ENCODE measurements at places on chromosomes 11 and 22.
A peak's percentile ranks its signal among the peaks of the same experiment; 100 is the strongest.

GRCh38 chr11:77449060-77449521, 24.8 kb downstream of the PAK1 start:
- DNase-seq: no peak

DNA sequence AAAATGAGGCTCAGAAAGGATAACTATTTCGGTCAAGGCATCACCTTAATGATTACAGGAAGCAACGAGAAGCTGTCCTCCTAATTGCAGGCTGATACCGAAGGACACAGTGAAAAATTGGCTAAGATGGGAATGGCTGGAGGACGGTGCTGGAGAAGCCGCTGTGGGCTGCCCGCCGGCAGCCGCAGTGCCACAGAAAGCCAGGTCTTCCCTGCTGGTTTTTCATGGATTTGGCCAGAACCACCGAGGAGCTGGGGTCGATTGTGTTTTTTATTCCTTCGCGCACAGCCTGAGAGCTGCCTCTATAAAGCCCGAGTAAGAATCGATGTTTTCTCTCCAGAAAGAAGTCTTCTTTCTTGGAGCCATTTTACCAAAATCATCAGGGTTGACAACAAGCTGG, 1484.2 kb downstream of the BRD1 start:
- DNase-seq: no peak

DNA sequence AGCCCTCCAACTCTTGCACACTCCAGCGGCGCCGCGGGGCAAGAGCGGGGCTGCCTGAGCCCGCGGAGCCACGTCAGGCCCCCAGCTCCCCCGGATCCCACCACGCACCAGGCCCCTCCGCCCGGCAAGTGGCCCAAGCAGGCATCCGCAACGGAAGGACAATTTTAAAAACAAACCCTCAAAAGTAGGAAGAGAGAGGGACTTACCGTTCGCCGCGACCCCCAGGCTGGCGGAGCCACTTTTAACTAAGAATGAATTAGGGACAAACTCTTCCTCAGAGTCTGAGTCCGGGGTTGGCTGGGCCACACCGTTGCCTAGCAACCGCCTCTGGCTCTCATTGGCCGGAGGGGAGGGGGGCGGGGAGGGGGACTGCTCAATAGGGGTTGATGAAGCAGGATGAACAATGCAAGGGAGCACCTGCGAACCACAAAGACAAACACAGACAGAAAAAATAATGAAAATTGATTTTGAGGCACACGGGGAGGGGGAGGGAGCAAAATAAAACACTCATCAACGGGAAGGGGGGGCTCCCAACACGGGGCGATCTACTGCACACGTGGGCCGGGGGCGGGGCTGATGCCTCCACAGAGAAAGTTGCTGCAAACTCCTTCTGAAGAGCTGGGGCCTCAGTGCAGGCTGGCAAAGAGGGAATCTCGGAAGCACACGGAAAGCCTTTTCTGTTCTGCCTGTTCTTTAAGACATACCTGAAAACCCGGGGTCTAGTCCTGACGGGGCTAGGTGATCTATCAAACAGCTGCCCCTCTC, 387.5 kb upstream of the NARS2 start:
- peak; percentile 53 for DNase-seq

GRCh38 chr22:41339823-41340222, 38.5 kb downstream of the ZC3H7B start:
- DNase-seq: no peak

DNA sequence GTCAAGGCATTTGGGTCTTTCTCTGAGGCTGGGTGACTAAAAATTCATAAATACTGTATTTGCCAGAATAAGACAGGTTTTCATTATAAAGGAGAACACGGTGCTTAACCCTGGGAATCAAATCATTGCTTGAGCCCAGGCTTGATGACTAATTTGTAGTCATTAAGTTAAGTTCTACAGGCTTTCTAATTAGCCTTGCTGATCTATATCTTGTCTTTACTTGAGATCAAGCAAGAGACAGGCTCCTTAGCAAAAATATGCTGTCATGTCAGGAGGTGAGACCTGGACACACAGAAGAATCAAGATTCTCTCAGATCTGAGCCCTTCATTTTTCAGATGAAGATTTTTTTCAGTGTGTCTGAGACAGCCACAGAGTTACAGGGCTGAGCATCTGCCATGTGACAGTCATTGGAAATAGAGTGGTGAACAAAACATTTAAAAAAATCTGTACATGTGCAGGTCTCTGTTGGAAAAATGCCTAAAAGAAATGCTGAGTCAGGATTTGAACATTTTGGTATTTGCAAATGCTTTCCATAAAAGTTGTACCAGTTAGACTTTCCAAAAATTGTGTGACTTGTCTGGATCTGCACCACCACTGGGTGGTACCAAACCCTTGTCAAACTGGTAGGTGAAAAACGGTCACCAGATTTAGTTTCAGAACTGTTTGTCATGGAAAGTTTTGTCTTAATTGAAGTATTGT, 14.6 kb downstream of the ACAT1 start:
- peak; percentile 37 for DNase-seq

DNA sequence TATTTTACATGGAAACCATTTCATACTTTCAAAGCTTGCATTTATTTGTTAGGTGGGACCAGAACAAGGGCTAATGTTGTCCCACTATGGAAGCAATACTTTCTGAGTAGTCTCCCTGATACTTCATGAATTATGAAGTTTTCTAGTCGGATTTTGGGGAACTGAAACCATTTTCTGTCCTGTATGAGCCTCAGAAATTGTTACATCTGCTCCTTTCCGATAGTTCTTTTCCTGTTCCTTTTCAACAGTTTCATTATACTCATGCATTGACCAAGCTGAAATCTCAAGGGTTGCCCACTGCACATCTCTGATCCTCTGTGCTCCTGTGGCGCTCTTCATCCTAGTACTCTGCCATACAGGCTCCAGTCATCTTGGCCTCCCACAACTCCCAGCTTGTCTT, 31.5 kb upstream of the GLYATL1 start:
- DNase-seq: no peak

- no peak for DNase-seq
These were observed 107.9 kb downstream of the C11orf58 start for GRCh38 chr11:16846305-16846704.

GRCh38 chr11:28834877-28835276, 726.7 kb downstream of the METTL15 start:
- peak; percentile 93 for DNase-seq

DNA sequence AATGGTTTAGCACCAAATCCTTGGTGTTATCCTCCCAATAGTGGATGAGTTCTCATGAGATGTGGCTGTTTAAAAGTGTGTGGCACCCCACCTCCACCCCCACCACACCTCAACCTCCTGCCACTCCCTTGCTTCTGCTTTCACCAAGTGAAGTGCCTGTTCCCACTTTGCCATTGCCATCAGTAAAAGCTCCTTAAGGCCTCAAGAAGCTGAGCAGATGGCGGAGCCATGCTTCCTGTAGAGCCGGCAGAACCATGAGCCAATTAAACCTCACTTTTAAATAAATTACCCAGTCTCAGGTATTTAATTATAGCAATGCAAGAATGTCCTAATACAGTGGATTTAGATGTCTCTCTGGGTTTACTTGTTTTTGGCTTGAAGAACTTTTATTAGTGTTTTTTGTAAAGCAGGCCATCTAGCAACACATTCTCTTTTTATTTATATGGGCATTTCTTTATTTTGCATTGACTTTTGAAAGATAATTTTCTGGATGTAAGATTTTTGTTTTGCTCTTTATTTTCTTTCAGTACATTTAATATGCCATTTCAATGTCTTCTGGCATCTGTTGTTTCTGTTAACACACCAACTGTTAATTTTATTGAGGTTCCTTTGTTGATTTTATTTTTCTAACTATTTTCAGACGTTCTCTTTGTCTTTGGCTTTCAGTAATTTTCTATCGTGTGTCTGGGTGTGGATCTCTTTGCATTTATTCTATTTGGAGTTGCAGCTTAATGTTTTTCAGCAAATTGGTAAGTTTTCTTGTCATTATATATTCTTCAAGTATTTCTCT, 724.5 kb upstream of the CNTN5 start:
- no peak for DNase-seq

- no peak for DNase-seq
These were observed 96.7 kb upstream of the LUZP2 start for GRCh38 chr11:24400059-24400665.

DNA sequence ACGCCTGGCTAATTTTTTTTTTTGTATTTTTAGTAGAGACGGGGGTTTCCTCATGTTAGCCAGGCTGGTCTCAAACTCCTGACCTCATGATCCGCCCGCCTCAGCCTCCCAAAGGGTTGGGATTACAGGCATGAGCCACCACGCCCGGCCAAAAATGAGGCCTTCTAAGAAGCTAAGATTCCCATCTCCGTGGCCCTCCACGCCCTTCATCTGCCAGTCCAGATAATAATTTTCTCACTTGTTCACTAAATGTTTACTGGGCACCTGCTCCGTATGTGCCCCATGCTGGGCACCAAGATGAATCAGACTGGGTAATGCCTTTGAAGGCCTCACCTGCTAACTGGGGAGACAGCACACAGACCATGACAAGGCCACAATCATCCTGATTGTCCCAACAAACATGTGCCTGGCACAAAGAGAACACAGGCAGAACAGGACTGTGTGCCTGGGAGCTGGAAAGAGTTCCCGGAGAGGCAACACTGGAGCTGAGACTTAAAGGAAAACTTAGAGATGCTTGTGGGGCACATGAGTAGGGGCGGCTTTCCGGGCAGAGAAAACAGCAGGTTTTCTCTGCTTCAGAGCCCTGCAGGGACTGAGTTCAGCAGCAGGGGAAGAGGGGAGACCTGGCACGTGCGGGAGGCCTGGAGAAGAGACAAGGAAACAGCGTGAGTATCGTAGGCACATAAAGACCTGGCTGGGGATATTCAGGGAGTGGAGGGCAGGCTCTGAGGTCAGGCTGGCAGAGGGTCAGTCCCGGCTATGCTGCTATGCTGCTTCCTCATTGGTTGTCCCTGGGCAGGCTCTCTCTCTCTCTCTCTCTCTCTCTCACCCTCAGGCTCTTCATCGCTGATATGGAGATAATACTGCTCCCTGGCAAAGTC, 2.4 kb downstream of the KIAA0930 start:
- no peak for DNase-seq

- DNase-seq: no peak
These were observed 64.3 kb upstream of the NAV2 start for GRCh38 chr11:19648321-19648720.

DNA sequence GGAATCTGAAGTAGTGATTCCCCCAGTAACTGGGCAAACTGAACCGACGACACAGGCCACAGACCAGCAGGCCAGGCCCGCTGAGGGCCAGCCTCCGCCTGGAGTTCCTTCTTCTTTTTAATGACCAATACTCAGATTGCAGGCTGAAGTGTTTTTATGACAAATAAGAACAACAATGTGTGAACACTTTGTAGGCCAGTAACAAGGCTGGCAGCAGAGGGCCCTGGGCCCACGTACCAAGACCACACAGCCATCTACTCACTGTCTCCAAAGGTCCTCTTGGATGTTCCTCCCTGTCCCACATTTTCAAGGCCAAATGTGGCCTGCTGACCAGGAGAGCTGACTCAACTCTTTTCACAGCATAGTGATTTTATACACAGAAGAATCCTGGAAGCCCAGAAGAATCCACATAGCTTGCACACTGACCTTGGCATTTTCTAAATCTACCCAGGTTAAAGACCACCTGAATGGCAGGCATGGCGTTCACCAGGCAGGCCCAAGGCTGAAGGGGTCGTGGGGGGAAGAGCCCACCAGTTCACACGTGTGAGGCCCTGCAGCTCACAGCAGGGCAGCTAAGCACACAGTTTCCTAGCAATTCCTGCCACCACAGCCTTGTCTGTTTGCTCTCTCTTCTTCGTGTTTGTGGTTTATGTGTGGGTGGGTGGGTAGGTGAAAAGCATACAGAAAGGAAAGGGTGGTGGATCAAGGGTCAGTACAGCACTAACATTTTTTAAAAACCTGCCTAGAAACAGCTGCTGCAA, 13.3 kb downstream of the SMCO4 start:
- no peak for DNase-seq

DNA sequence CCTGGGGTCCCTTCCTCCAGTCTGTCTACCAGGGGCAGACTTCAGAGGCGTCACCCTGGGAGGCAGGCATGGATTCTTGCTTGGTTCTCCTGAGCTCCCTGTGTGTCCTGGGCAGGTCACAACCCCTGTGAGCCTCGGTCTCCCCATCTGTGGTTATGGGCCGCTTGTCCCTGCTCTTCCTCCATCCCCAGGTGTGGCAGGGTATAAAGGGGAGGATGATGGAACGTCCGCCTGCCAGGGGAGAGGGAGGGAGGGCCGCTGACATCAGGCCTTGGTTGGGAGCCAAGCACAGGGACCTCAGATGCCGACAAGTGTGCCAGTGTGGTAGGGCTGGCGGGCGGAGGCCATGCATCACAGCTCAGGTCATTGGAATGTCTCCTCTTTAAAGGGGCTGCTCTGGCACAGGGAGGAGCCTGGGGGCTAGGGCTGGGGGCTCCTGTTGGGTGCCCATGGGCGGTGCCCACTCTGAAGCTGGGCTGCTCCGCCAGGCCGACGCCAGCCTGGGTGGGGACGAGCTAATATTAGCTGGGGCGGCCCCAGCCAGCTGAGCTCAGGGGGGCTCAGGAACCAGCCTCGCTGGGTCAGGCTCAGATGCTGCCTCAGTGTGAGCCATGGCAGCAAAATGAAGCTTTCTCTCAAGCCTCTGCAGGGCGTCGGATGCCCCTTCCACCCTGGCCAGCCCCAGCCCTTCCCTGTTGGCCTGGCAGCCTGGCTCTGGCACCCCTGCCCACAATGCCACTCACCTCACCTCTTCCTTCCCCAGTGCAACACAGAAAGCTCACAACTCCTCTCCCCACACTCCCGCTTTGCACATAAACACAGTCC, 12.8 kb downstream of the KCNC1 start:
- no peak for DNase-seq

DNA sequence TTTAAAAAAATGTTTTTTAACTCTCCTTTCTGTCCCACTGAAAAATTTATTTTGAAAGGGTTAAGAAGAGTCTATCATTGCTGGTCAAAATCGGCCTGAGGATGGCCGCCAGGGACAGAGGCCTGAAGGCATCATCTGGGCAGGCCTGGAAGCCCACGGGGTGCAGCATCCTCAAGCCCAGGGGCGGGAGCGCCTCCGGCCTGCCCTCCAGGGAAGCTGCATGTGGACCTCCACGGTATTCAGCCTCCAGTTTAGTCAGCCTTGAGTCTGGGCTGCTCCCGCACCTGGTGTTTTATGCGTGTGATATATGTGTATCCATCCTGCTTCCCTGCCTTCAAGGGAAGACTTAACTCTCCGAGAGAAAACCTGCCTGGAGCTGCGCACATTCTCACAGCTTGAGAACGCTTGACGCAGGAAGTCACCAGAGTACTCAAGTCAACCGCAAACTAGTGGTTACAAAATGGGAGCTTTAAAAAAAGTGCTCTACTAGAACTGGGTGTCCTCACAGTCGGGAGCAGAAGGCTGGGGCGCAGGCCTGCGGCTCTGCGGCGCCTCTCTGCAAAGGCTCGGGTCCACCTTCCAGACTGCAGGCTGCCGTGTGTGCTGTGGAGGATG, 13.6 kb upstream of the BID start:
- DNase-seq: no peak

- DNase-seq: no peak
These were observed 32.1 kb upstream of the SOX10 start for GRCh38 chr22:38016182-38017151.
